ENCODE measurements at places on chromosomes 2 and 18. TPM values are rescaled to one million over a fixed set of nuclear protein-coding genes. Genes with fewer than 3 reads are reported as not detected.

The ADRA2B gene
- not detected for total RNA-seq

The FNDC4 gene
- total RNA-seq, result 6.3 TPM

The LYG1 gene
- total RNA-seq, result 0.49 TPM

The FLACC1 gene
- 1.3 TPM for total RNA-seq

The CCDC121 gene
- 1.8 TPM for total RNA-seq

The B4GALT6 gene
- 2.4 TPM for total RNA-seq

The UGT1A5 gene
- not detected for total RNA-seq

The CRYGC gene
- total RNA-seq, result not detected

The DYNC1I2 gene
- total RNA-seq, result 178 TPM

- peak; percentile 61 for DNase-seq
Measured at GRCh38 chr2:86078774-86079545, 26.7 kb downstream of the POLR1A start.

- DNase-seq, result peak; percentile 50
Measured at GRCh38 chr2:62467475-62468321, 38.3 kb downstream of the TMEM17 start.

DNA sequence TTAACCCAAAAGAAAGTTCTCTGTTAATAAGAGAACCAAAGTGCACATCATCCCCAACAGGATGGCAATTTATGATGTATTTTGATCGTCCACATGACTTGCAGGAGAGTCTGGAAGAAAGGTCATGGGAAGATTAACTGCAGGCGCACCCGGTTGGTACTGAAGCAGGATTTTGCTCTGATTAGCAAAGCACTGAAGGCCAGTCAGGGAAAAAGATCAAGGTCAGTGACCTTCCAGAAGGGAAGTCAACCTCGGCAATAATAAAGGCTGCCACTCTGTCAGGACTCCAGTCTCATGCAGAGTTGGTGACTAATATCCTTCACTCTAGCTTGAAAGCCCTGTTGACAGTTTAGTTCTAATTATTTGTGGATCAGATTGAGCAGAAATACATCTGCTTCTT is 432.7 kb upstream of the RAB12 start:
- DNase-seq, result peak; percentile 7

DNA sequence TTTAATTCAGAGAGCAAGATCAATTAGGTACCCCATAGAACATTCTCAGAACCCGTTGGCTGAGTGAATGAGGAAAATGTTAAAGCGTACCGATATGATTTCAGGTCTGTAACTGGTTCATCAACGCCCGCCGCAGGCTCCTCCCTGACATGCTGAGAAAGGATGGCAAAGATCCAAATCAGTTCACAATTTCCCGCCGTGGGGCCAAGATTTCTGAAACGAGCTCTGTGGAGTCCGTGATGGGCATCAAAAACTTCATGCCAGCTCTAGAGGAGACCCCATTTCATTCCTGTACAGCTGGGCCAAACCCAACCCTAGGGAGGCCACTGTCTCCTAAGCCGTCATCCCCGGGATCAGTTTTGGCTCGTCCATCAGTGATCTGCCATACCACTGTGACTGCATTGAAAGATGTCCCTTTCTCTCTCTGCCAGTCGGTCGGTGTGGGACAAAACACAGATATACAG is 7.3 kb downstream of the TGIF1 start:
- no peak for DNase-seq

GRCh38 chr2:199484927-199485326 is 27.2 kb upstream of the SATB2 start:
- DNase-seq, result peak; percentile 42

GRCh38 chr2:141534666-141535362 is 596.0 kb downstream of the LRP1B start:
- no peak for DNase-seq

GRCh38 chr2:6605836-6606505 is 259.7 kb downstream of the CMPK2 start:
- no peak for DNase-seq

DNA sequence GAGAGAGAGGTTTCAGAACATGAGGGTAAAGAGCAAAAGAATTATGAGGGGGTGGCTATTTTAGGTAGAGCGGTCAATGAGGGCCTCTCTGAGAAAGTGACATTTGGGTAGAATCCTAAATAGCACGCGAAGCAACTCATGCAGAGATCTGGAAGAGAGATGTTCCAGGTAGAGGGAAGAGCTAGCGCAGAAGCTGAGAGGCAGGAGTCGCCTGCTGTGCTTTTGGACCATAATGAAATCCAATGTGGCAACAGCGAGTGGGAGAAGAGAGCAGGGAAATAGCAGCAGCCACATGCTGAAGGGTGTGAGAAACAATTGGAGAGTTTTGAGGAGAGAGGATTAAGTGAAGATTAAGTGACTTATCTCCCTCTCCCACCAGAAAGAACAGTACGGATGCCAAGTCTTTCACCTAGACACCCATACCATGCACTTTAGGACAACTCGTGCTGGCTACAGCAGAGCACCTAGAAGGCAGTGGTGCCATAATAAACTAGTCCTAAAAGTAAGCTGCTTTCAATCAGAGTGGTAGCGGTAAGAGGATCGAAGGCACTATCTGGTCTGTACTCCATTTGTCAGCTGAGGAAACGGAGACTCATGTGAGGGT is 129.7 kb downstream of the LRP2 start:
- no peak for DNase-seq

- DNase-seq, result no peak
Measured at GRCh38 chr18:54551590-54551989, 39.5 kb upstream of the DYNAP start.

- DNase-seq, result no peak
Measured at GRCh38 chr18:43010611-43011010, 104.9 kb downstream of the RIT2 start.

DNA sequence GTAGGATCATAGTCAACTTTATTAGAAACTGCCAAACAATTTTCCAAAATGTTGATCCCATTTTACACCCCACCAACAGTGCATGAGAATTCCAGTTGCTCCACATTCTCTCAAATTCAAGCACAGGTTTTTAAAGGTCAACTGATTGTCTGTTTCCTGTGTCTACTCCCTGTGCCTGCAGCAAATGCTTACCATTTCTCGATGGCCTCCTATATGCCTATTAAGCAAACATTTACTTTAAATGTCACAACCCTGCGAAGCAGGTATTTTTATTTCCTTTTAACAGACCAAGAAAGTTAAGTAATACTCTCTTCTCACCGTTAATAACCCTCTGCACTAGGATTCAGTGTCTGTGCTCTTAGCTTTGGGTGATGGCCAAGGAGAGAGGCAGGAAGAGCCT is 163.8 kb upstream of the EPB41L3 start:
- DNase-seq, result no peak

- DNase-seq, result no peak
Measured at GRCh38 chr2:70767079-70767698, 811 bp downstream of the ADD2 start.

DNA sequence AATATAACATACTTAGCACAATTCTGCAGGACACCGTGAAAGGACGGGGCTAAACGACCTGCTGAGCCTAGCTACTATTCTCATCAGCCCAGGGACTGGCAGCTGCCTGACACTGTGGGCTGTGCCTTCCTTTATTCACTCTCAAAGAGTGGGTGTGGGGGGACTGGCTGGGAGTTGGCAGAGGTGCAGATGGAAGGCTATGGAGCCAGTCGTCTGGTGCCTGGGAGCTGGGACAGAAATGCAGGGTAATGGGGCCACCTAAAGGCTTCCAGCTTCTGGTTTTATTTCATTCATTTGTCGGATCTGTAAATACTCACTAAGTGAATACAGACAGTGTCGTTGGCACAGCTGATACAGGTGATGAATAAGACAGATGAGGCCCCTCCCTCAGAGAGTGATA is 56.0 kb upstream of the NFU1 start:
- DNase-seq, result no peak

- DNase-seq, result no peak
Measured at GRCh38 chr2:77818186-77818585, 296.0 kb upstream of the LRRTM4 start.

DNA sequence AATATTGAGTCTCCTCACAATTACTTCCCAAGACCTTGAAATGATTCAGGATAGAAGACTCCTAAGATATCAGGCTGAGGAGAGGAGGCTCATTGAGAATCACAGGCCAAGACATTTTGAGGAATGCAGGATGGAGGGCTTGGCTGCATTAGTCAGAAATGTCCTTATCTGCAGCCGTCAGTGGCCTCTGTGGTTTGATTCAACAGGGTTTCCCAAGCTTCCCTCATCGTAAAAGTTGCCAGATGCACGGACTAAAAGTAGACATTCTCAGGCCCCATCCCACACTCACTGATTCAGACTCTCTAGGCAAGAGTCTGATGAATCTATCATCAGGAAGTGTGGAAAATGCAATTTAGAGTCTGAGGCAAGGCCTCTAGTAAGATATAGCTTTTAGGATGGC is 34.0 kb upstream of the TMEM178A start:
- peak; percentile 96 for DNase-seq
